ENCODE measurements at places on chromosomes 12 and 14.

DNA sequence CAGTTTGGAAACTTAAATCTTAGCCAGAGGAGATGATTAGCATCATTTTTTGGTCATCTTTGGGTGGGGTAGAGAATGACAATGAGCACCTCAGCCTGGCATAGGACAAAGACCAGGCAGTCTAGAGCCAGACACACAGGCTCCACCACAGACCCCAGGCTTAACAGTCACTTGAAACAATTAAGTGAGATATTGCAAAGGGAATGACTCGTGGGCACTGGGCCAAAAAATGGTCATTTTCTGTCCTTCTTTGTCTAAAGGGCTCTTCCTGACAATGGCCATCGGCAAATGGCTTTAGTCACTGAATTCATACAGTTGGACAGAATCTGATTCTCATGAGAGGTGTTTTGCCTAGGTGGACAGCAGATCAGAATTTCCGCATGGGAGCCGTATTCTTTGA is 78.0 kb upstream of the DICER1 start:
- DNase-seq, result no peak

DNA sequence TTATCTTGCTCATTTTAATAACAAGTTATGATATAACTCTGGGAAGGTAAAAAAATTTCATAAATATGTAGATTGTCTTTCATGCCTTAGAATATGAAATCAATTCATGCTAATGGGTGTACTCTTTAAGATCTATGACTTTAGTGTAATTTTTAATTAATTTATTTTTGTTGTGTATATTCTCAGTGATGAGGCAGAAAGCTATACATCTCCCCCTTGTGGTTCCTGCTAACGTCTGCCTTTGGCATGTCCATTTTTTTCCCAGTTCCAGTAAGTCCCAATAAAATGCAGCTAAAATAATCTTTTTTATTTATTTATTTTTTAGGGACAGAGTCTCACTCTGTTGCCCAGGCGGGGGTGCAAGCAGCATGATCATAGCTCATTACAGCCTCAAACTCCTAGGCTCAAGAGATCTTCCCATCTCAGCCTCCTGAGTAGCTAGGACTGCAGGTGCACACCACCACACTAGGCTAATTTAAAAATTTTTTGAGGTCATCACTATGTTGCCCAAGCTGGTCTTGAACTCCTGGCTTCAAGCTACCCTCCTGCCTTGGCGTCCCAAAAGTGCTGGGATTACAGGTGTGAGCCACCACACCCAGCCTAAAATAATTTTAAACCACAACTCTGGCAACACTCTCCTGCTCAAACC is 3.3 kb upstream of the CHURC1 start:
- DNase-seq, result no peak

DNA sequence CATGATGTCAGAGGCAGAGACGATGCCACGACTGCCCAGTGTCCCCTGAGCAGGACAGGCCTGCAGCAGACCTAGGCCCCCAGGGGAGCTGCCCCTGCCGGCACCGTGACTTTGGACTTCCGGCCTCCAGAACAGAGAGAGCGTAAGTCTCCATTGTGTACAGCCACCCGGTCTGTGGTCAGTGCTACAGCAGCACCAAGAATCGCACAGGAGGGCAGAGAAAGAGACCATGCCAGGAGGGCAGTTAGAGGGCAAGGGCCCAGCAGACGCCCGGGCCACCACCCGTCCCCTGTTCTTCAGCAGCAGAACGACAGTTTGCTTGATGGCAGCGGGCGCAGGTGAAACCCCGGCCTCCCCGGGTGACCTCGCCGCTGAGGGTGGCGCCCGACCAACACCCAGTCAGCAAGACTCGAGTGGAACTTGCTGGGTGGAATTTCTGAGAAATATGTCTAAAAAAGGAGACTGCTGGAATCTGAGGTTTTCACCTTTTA is 19.7 kb downstream of the GALNT9 start:
- no peak for DNase-seq

GRCh38 chr12:75177997-75178396 is 31.6 kb downstream of the KCNC2 start:
- no peak for DNase-seq

DNA sequence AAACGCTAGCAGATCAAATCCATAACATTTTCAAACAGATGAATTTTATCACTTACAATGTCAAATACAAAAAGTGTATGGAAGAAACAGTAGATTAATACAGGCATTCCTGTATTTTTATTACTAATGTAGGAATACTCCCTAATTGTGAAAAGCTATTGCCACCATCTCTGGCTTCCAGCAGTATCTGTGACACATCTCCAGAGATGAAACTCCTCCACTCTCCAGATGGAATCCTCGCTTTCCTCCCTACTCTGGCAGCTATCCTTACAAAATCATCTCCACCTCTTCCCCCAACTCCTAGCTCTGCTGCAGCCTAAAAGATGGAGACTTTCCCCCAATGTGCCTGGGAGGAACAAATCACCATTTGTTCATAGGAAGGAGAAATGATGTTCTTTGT is 211.4 kb downstream of the SSPN start:
- no peak for DNase-seq

GRCh38 chr12:6206327-6206726 is 6.1 kb downstream of the CD9 start:
- DNase-seq, result no peak

DNA sequence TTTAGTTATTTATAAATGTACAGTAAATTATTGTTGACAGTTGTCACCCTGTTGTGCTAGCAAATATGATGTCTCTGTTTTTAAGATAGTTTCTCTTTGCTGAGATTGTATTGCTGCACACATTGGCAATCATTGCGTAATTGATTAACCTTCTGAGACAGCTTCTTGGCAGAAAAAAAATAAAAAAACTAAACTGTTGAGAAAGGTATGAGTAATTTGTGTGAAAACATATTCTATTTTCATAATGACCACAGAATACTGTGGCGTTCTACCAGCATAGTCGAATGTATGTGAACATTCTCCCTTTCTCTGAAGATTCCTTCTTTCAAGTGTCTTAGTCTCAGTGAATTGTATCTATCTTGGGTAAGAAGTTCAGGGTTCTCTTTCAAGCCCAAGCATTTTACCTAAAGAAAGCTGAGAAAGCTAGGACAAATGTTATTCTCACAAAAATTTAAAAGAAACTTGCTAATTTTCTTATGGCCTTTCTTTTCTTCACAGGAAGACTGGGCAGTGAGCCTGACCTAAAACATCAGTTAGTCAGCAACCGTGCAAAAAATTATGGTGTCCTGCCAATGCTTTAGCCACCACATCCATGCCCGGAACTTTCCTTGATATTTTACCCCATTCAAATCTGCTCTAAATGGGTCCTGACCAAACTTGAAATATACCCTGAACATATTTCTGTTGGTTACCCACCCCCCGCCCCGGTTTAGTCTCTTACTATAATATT is 69.0 kb upstream of the REP15 start:
- no peak for DNase-seq

DNA sequence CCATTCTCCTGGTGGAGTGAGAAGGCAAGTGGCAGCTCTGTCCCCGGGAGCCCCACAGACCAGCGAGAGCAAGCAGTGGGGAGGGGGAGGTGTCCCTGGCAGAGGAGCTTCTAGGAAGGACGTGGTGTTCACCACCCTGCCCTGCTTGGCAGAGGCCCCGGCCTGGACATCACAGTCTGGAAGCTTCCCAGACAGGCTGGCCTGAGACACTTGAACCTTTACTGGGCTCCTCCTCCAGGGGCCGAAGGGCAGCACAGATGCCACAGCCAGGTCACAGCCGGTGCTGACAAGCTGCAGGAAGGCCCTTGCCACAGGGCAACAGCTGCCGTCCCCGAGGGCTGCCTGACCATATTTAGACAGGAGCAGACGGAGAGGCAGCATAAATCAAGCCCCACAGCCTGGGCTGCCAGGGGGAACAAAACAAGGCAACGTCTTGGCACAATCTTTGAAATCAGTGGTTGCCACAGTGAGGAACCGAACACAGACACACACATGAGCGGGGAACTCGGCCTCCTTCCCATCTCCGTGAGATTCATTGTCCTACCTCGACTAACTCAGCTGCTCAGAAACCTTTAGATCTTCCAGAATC is 28.5 kb downstream of the PRIMA1 start:
- no peak for DNase-seq

DNA sequence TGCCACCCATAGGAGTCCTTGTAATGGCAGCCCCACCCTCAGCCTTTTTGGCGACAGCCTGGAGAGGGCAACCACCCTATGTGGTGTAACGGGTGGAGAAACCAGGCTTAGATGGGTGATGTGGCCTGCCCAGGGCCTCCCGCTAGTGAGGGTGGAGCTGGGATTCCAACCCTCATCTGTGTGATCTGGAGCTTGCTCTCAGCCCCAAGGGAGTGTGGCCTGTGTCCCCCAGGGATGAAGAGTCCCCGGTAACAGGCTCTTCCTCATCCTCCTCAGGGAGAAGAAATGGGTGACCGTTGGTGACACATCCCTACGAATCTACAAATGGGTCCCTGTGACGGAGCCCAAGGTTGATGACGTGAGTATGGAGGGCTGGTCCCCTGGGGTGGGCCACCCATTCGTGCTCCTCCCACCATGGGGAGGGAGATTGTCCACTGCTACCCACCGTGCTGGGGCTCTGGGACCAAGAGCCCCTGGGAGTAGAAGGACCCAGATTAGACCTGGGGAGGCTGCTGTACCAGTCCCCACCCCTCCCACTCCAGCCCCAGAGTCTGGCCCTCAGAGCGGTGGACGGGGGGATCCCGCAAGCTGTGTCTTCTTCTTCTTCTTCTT is 8.8 kb downstream of the BCL7A start:
- no peak for DNase-seq

- DNase-seq, result no peak
Measured at GRCh38 chr12:4032924-4033615, 159.9 kb upstream of the PARP11 start.

- DNase-seq, result no peak
Measured at GRCh38 chr12:46493834-46494181, 121.2 kb upstream of the SLC38A2 start.

GRCh38 chr12:50401500-50402081 is 906 bp downstream of the LARP4 start:
- DNase-seq, result no peak

GRCh38 chr12:39405580-39405979 is 37.3 kb downstream of the KIF21A start:
- DNase-seq, result no peak

DNA sequence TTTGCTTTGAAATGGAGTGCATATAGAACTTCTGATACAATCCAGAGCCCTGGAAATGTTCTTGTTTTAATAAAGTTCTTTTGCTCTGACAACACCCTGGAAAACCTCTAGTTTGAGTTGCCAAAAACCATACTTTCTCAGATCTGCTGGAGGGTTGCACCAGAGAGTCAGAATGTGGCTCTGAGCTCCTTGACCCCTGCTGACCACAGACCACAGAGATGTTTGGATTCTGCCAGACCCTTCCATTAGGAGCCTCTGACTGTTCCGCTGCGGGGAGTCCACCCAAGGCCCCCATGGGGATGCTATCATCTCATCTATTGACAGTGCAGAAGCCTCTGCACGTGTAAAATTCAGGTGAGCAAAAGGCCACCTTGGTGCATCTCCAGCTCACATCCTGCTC is 332.6 kb downstream of the GLT1D1 start:
- DNase-seq, result no peak

DNA sequence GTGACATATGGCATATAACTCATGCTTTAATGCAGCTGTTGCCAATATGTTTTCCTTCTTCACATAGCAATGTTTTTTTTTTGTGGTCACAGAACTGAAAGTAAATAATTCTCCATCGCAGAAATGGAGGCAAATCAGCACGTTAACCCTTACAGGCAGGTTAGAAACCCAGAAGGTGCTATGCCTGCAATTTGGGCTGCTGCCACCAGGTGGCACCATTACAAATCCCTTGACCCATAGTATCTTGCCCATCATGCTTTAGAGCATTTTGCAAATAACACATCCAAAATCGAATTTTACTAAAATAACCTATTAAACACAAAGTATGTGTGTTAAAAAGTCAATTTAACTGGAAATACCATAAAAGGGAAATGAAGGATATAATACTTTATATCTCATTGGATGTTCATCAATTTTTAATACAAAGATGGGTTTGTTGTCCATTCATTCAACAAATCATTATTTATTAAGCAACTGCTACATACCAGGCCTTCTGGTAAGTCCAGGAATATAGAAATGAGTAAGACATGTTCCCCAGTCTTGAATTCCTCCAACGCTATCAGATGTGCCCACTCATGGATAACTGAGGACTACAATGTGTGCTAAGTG is 340.1 kb downstream of the GLT1D1 start:
- no peak for DNase-seq

- DNase-seq, result no peak
Measured at GRCh38 chr12:80432061-80432460, 12.0 kb upstream of the PTPRQ start.

DNA sequence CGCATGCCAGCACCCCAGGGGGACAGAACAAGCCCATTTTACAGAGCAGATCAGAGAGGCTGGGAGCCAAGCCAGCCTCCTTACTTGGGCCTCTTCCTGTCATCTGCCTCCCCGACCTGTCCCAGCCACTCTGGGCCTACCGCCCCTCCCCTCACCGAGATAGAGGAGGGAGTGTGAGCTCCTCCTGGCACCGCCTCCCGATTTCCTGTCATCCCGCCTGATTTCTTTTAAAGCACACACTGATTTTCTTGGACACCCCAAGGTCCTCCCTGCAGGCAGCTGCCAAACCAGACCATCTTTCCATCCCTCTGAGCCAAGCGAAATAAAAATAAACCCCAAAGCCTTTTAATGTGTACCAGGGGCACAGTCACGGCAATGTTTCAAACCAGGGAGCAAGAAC is 108.4 kb downstream of the RFLNA start:
- DNase-seq, result no peak

GRCh38 chr12:91974541-91975085 is 171.0 kb downstream of the BTG1 start:
- DNase-seq, result no peak

DNA sequence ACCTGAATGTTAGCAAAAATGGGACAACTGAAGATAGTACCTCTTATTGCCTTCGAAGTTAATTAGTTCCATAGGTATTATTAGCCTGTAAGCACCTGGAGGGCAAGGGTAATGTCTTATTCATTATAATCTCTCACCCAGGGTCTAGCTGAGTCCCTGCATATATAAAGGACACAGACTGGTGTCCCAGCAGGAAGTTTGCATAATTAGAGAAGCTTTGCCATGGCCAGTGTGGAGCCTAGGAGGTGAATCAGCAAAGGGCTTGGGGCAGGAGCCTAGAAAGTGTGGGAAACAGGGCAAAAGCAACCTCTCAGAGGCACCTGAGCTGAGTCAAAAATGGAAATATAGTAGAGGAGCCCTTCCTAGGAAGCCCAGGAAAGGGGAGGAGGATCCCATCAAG is 120.4 kb downstream of the NEDD1 start:
- no peak for DNase-seq
